Caco-2 (cell line): ENCODE measurements at places on chromosomes 2 and 18. TPM values are rescaled to one million over a fixed set of nuclear protein-coding genes. Genes with fewer than 3 reads are reported as not detected.

WNT6 gene
- 18.3 and 20.3 TPM in 2 replicates for total RNA-seq

XDH gene
- 1.3 and 1.4 TPM in 2 replicates for total RNA-seq

SERPINB4 gene
- not detected in 2 replicates for total RNA-seq

ASTL gene
- 0.23 TPM in 1 of 2 replicates, not detected in the other for total RNA-seq

OTOS gene
- total RNA-seq, result not detected in 2 replicates

BCS1L gene
- 68.3 and 74.6 TPM in 2 replicates for total RNA-seq

POTEE gene
- 7.6 and 8.0 TPM in 2 replicates for total RNA-seq

KLHL30 gene
- total RNA-seq, result 0.26 and 0.36 TPM in 2 replicates

CCDC102B gene
- total RNA-seq, result 0.60 and 1.1 TPM in 2 replicates

BMP10 gene
- total RNA-seq, result not detected in 2 replicates

TWIST2 gene
- not detected in 2 replicates for total RNA-seq

ASB18 gene
- total RNA-seq, result not detected in 2 replicates

MYL12B gene
- total RNA-seq, result 457 and 467 TPM in 2 replicates

ASXL2 gene
- total RNA-seq, result 35.7 and 41.1 TPM in 2 replicates
